ENCODE measurements at places on chromosomes 2 and 18.

GRCh38 chr2:231633241-231633976, 40.7 kb downstream of the TEX44 start:
- DNase-seq = no peak

- DNase-seq = no peak
These were observed 479.3 kb upstream of the HS6ST1 start for GRCh38 chr2:128797937-128798336.

DNA sequence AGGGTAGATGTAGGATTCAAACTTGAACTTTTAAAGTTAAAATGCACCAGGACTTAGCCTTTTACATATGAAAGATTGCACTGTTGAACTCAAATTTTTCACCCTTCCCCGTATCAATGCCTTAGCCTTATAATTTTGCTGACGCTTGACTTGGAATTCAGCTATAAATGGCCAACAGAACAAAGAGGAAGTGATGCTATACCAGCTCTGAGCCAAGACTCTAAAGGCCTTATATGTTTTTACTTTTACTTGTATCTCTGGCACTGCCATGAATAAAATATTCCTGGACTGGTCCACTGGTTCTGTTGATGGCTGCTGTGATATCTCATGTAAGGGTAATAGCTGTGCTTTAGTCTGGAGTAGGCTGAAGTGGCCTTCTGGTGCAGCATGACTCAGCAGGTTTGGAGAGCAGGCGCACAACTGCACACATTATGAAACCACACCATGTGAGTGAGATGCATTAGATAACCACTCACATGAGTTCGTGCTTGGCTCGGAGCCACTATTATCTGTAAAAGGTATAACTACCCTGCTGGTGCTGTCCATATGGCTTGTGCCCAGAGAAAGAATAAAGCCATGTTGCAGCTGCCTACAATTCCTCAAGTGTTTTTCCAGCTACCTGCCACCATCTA, 8.4 kb upstream of the IER3IP1 start:
- DNase-seq = no peak

GRCh38 chr2:240213476-240214421, 73.3 kb upstream of the OTOS start:
- DNase-seq = no peak

GRCh38 chr2:118492335-118492734, 355.1 kb downstream of the EN1 start:
- DNase-seq = no peak

DNA sequence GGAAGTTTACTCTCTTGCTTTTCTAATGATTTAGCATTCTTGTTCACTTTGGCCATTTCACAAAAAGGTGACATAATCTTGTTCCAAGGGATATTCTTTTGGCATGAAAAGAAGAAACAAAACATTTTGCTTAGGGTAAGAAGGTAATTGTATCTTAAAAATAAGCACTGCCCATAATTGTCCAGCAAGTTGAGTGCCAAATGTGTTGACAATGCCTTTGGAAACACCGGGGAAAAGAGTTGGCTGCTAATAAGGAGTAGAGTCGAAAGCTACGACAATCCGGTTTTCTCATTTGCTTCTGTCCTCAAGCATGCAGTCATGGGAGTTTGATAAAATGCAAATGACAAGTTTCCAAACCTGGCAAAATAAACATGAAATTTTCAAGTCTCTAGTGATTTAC, 27.3 kb downstream of the ITGAV start:
- no peak for DNase-seq

DNA sequence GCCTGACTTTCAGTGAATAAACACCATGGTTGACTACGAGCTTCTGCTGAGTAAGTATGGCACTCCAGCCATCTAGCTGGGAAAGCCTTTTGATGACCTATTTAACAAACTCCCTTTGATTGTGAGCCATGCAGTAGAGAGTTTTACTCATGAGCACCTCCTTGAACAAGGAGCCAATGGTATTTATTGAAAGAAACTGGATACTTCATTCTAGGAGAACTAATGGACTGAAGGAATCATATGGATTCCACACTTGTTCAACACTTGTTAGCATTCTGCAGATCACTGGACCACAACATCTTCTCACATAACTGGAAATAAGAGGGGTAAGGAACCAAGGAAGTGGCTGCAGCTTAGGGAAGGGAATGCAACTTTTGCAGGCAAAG, 320.9 kb upstream of the ETAA1 start:
- no peak for DNase-seq

GRCh38 chr2:17328161-17328560, 190.1 kb downstream of the RAD51AP2 start:
- no peak for DNase-seq

DNA sequence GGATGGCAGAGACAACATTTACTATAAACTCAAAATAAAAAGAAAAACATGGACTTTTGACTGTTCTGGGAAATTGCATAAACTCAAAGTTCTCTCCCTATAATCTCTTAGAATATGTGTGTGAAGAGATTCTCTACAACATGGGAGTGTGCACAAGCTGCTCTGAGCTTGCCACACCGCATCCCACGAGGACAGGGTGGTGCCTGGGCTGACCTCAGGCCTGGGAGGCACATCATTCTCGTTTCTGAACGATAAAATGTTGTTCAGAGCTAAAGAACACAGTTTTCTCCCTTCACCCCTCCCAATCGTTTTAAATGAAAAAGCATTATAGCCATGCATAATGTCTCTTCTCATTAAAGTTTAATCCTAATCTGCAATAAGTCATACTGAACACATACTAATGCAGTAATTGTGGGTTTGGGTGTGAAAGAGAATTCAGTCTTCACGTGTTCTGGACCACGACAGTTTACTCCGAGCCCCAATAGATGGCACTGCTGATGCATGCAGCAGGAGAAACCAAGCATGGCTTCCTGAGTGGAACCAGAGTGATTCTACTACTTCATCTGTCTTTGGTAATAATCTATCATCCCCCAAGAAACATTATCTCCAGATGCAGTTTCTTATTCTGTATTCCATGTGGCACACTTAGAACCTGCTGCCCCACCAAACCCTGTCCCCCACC, 46.9 kb upstream of the LAMA1 start:
- DNase-seq = no peak

- no peak for DNase-seq
These were observed 60.3 kb downstream of the PIAS2 start for GRCh38 chr18:46856973-46857372.

GRCh38 chr2:28638102-28638501, 113.5 kb upstream of the PPP1CB start:
- no peak for DNase-seq

- DNase-seq = no peak
These were observed 15.3 kb upstream of the PTPN4 start for GRCh38 chr2:119744335-119744939.

DNA sequence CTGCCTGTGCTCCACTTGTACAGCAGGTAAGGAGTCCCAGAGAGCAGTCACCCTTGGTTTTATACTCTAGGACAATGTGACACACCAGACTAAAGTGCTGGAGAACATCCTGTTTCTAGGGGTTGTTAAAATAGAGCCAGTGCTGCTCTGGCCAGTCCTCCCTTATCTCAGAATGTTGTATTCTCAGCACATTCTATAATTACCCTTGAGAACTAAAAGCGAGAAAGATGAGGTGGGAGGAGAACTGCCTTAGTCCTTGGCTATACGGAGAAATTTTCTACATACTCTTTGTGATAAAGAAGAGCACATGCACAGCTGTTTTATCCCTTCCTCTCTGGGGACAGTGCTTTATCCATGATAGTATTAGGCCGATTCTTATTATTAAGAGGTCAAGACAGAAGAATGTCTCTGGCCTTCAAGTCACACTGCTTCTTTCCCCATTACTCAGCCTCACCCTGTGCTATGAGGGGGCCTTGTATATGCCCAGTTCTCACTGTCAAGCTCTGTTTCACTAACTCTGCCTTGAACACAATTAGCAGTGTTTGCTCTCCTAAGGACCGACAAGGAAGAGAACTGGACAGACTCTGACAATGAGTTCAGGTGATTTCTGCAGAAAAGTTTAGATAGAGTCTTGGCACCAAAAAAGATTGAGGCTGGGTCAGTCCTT, 385.8 kb downstream of the TRIB2 start:
- DNase-seq = no peak

GRCh38 chr2:74902281-74902860, 56.1 kb upstream of the POLE4 start:
- DNase-seq = no peak

GRCh38 chr2:177026253-177026652, 186.3 kb upstream of the HNRNPA3 start:
- DNase-seq = no peak

- no peak for DNase-seq
These were observed 49.4 kb upstream of the MCFD2 start for GRCh38 chr2:46964835-46965560.

GRCh38 chr18:79488311-79489050, 92.8 kb downstream of the NFATC1 start:
- DNase-seq = no peak

GRCh38 chr2:241359481-241360045, 3.5 kb downstream of the FARP2 start:
- DNase-seq = no peak

DNA sequence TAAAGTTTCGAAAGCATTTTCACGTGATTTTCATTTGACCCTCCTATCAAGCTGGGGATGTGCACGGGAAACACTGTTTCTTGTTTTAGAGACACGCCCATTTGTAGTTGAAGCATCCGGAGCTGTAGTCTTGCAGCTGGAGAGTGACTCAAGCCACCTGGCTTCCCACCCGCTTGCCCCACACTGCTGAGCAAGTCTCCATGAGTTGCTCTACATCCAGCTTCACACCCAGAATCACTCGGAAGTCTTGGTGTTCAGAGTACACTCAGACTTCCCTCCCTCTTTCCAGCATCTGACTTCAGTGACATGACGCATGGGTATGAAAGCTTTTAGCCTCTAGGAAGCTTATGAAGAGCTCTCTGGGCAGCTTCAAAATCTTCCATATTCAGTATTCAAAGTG, 262.4 kb downstream of the NBAS start:
- no peak for DNase-seq

GRCh38 chr2:32166115-32166574, 481 bp downstream of the SLC30A6 start:
- no peak for DNase-seq

DNA sequence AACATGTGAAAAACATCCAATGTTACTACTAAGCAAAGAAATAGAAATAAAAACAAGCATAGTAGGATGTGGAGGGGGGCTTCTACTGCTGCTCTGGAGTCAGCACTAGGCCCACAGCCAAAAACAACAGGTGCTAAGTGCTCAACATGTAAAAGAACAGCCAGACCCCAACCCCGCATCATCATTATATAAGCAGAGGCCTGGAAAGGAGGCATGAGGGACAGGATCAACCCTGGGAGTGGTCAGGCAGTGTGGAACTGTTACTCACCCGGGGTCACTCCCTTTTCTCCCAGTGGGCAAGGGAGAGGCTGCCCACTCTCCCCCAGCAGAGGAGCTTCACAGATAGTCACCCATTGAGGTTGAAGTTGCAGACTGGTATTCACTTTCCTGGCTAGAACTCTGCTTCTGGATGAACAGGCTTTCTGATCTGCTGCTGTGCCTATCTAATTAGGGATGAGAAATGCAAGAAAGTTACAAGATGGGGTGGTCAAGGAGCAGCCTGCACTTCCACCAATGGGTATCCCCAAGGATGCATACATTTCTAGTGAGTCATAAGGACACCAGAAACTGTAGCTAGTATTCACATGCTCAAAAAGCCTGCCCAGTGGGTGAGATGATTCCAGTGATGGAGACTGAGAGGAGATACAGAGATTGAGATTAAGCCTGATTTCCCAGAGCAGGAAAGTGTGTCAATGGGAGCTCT, 480.1 kb upstream of the TCF4 start:
- no peak for DNase-seq

DNA sequence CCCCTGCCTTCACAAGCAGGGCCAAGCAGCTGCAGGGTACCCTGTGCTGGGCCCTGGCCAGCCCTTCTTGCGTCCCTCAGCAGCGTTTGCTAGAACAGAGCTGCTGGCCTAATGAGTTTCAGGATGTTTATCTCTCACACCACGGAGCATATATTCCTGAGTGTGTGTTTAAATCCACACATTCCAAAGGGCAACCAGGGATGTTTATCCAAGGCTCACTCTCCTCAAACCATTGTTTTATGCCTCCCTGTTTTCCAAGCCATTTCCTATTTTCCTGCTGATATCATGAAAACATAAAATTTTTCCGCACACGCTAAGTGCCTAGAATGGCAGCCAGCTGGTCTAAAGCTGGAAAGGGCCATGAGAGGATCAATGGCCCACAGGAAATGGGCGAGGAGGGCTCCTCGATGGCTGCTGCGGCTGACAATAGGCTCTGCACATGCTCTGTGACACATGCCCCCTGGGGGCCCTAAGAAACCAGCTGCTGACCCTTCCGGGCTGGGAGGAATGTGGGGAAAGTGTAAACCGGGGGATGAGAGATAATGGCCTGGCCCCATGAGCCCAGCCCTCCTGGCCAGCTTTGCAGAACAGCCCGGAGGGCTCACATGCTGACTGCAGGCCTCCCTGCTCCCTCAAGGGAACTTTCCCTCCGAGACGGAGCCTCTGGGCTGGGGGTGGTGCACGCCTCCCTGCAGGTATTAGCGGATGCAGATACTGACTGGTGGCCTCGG, 194.0 kb downstream of the NDUFA10 start:
- no peak for DNase-seq

DNA sequence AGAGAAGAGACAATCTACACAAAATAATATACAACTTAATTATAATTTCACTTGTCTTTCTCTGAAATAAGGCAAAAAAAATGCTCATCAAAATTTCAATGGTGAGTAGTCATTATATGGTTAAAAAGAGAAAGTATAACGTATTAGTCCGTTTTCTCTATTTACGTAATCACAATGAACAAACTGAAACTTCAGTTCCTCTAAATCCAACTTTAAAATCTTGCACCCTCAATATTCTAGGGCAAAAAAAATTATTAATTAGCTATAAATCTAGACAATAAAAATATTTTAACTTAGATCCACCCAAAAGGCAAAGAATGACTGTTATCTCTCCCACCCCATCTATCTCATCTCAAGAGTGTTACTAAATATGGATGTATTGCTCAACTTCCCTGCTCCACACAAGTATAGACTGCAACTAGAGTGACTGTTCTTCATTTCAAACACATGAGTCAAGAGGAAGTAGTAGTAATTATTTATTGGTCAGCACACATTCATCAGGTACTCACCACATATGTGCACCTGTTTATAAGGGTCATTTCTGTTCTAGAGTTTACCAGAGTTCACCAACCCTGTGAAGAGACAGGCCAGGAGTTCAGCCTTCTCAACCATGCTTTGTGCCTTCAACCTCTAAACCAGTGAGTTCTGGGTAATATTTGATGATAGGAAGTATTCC, 36.4 kb downstream of the STK39 start:
- DNase-seq = no peak

DNA sequence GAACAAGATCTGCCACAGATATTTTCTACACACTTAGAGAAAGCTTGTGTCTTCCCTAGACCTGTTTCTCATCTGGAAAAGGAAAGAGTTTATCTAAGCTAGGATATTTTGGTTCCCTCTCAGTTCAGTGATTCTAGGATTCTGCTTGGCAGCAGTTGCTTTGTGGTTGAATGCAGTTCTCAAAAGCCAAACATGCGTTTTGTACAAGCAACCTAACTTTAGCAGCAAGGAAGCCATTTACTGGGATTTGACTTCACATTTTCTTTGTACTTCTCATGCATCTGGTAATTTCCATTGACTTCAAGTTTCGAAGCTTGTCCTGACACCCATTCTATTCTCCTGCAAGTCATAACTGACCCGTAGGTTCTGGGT, 33.3 kb downstream of the VSNL1 start:
- no peak for DNase-seq
